ENCODE measurements at places on chromosomes 1 and 21.
A peak's percentile ranks its signal among the peaks of the same experiment; 100 is the strongest.

DNA sequence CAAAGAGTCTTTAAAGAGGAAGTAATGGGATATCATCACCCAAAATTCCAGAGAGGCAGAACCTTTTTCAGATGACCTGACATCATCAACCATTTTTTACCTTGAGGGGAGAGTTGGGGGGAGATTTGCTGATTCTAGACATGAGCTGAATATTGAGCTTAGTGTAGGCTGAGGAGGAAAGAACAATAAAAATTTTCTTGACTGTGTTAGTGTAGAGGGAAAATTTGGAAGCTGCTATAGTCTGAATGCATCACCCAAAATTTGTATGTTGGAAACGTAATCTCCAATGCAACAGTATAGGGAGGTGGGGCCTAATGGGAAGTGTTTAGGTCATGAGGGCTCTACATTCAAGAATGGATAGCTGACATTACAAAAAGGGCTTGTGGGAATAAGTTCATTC is 17.8 kb upstream of the CD84 start:
- DNase-seq: no peak

- no peak for DNase-seq
Measured at GRCh38 chr1:145994391-145995120, 1.8 kb downstream of the TXNIP start.

DNA sequence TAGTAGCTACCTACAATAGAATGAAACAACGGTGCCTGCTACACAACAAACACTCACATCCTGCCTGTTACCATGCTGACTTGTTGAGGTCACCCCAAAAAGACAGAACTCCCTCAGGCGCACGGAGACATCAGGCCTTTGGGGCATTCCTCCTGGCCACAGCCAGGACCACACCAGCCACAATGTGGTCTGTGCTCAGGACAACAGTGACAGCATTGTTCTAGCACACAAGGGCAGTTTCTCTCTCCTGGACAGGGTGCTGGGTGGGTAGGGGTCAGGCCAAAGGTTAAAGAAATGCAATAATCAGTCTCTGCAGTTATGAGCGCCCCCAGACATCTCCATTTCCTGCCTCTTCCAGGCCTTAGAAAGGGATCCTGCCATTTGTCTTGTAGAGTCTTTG is 39.5 kb downstream of the CTNNBIP1 start:
- no peak for DNase-seq

DNA sequence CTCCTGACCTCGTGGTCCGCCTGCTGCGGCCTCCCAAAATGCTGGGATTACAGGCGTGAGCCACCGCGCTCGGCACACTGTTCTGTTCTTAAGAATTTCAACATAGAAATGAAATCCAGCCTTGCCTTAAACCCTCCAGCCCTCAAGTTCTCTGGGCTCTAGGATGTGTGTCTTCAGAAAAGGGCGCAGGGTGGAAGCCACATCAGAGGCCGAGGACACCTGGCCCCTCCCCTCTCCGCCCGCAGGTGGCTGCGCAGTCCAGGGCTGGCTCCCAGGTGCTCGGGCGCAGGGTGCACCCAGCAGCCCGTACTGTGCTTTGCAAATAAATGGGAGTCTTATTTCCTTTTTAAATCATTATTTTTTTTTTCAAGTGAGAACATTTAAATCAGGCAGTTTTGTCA is 2.0 kb upstream of the C1orf174 start:
- DNase-seq: no peak

DNA sequence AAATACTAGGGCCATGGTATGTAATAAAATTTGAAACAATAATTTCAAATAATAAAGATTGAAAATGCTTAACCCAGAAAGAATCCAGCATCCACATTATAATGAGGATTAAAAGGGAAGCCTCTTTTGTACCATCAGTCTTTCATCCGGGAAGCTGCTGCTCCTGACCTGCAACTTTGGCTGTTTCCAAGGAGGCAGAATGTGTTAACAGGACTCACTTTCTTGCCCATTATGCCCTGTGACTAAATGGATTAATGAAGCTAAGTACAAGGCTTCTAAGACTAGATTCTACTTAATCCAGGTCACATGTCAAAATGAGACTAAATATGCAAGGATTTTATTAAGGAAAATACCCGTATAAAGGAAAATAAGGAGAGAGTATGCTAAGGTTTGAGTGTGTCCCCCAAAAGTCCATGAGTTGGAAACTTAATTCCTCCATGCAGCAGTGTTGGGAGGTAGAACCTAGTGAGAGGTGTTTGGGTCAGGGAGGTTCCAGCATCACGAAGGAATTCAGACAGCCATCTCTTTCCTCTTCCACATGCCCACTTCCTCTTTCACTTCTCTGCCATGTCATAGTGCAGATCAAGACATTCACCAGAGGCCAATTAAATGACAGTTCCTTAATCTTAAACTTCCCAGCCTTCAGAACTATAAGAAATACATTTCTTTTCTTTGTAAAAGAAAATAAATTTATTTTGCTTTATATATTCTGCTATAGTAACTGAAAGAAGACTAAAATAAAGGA is 27.7 kb downstream of the FMO2 start:
- no peak for DNase-seq

DNA sequence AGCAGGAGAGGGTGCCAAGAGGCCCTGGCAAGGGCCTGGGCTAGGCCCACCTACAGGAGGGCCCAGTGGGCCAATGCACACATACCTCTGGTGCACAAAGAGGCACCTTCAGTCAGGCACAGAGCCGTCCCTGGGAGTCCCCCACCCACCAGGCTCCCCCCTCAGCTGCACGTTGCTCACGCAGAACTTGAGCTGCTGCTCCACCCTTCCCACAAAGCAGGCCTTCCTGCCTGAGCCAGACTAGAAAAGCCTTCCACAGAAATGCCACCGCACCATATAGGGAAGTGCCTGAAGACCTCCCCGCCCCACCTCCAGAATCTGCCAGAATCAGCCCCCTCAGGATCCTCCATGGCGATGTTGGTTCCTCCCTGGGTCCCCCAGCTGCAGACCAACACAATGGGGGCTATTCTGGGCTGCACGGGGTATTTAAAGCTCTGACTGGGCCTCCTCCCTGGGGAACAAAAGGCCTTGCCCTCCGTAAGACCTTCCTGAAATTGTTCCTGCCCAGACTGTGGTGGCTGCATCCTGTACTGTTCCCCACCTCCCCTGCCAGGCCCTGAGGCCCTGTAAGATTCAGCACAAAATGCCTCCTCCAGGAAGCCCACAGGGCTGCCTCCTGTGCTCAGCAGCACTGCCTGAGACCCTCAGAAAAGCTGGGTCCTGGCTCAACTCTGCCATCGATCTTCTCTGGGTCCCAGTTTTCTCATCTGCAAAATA is 27.2 kb downstream of the HSPG2 start:
- peak; percentile 63 for DNase-seq

GRCh38 chr1:22376001-22376400 is 75.7 kb upstream of the ZBTB40 start:
- no peak for DNase-seq

DNA sequence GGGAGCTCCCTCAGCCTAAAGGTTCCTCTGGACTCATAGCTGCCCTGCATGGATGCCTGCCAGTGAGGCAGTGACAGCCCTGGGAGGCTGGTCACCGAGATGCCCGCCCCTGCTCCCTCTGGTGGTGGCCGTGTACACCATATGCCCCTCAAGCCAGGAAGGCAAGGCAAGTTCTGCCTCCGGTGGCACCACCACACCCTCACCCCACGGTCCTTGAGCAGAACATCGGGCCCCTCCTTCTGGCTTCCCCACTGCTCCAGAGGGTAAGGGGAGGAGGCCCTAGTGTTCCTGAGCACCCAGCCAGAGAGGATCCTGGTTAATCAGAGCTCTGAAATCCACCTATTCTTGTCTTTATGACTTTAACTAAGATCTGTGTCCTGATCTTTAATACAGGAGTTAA is 1.5 kb upstream of the S100A14 start:
- DNase-seq: no peak

- DNase-seq: peak; percentile 54
Measured at GRCh38 chr1:19169642-19170041, 40.4 kb downstream of the UBR4 start.

DNA sequence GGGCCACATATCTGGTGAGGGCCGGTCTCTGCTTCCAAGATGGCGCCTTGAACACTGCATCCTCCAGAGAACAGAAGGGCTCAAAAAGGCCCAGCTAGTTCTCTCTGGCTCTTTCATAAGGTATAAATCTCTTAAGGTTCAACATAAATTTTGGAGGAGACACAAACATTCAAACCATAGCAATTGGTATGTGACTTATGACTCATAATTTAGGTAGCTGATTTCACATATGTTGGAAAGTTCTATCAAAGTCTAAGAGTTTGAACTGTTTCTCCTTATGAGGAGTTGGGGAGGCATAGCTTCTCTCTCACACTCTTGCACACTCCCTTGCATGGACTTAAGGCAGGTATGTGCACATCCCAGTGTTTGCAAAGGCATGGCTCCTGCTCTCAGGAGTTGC is 5.1 kb upstream of the FYB2 start:
- no peak for DNase-seq

DNA sequence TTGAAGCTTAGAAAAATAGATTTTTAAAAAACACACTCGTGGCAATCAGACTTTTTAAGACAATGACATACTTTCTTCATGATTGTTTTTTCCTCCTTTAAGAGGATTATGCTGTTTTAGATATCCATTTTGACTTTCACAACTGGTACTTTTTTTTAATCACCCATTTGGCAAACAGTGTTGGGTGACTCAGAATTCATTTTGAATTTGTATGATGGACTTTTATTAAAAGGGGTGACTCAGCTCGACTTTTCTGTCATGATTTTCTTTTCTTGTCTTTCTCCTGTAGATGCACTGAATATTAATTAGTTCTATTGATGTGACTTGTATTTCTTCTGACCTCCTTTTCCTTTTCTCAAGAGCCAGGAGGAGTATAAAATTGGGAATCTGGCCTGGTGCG is 44.7 kb downstream of the FMN2 start:
- DNase-seq: peak; percentile 42

DNA sequence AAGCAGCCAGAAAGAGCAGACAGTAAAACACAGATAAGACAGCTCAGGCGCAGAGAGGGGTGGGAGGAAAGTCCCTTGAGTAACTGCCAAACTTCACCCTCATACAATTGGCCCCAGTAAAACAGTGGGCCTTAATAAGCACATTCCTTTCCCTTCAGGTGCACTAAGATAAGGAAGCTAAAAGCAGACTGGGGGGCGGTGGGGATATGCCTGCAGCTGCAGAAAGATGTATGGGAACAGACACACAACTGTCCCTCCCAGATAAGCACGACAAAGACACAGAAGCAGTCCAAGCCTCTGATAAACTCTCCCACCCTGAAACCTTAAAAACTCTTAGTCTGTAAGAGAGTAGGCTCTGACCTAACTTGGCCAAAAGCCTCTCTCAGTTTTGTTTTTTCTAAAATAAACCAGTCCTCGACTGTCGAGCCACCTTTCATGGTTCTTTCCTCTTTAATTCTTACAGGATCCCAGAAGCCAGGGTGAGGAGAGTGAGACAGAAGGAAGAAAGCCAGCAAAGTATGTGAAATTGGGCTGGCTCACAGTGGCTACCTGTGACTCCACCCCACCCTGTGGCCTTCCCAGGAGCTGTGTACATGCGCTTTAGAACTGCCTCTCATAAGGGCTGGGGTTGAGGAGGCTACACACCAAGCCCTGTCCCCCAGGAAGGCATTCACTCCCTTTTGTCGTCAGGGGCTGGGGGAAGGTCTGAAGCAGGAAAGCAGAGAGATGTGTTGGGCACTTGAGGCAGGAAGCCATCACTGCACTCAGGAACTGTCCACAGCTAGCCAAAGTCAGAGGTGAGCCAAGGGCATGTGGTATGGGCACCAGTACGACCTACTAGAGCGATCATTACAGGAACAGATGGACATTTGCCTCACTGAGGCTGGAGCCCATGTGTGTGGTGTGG is 4.6 kb downstream of the PGLYRP4 start:
- DNase-seq: no peak

DNA sequence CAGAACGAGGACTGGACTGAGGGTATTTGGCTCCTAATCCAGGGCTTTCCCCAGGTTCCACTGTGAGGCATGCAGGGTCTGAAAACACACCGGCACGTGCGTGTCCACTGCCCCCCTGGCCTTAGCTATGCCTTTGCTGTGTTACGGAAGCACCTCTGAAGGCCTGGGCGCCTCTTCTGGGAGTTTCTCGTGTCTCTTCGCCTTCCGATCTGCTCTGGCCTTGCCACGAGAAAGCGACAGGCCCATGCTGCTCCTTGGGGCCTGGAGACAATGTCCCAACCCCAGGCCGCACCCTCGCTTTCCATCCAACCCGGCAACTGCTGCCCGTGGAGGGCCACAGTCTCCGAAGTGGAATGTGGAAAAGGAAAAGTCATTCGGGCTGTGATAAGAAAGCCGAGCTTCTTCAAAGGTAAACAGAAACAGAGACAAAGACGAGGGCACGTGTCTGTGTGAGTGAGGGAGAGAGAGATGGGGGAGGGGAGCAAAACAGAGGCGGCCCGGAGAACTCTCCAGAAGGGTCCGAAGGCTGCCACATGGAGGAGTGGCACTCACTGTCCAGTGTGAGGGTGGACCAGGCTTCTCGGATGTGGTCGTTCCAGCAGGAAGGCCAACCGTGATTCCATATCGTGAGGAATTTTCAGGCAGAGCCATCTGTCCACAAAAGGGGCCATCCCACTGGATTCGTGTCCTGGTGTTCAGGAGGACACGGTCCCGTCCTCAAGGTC is 3.4 kb upstream of the UMODL1 start:
- no peak for DNase-seq
